Right ventricle myocardium superior (tissue), 1 donor: ENCODE measurements at places on chromosomes 12 and 14. TPM values are rescaled to one million over a fixed set of nuclear protein-coding genes. Genes with fewer than 3 reads are reported as not detected.

The SLC22A17 gene
- total RNA-seq, result 10.3 TPM

The PKP2 gene
- 400 TPM for total RNA-seq

The SPIC gene
- not detected for total RNA-seq

The ATF7IP gene
- total RNA-seq, result 52.7 TPM

The LGALS3 gene
- 246 TPM for total RNA-seq

The ADAMTS20 gene
- total RNA-seq, result not detected
